ENCODE measurements at places on chromosomes 11 and 22.
A peak's percentile ranks its signal among the peaks of the same experiment; 100 is the strongest.

GRCh38 chr11:92941676-92942571 lies 27.5 kb upstream of the MTNR1B start:
- peaks cover 29% of the 10 kb centered on the region for H3K4me1 ChIP-seq
- no peaks in the 10 kb centered on the region for H3K36me3 ChIP-seq
- peak; percentile 5 for DNase-seq
- no peaks in the 10 kb centered on the region for H3K27me3 ChIP-seq

DNA sequence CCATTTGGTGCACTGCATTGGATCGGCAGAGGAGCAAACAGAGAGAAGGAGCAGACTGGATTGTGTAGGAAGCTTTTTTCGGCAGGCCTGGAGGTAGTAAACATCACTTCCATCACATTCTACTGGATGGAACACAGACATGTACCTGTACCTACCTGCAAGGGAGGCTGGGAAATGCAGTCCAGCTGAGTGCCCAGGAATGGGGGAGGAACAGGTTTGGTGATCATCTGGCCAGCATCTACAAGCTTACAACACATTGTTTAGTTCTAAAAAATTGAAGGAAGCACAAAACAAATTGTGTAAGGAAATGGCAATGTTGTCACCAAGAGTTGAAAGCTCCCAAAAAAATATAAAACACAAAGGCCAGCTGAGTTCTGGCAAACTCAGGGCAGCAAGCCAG lies 19.1 kb downstream of the SMIM38 start:
- no peaks in the 10 kb centered on the region for H3K27me3 ChIP-seq
- no peak overlapping the region for H3K4me3 ChIP-seq
- H3K27ac ChIP-seq: no peak overlapping the region
- H3K36me3 ChIP-seq: no peaks in the 10 kb centered on the region
- no peak for DNase-seq

GRCh38 chr11:45688472-45689033 lies 23.1 kb upstream of the CHST1 start:
- H3K36me3 ChIP-seq: no peaks in the 10 kb centered on the region
- H3K27me3 ChIP-seq: peaks cover 90% of the 10 kb centered on the region
- no peak for DNase-seq
- no peak overlapping the region for H3K27ac ChIP-seq
- no peaks in the 10 kb centered on the region for H3K4me1 ChIP-seq
- no peak overlapping the region for H3K4me3 ChIP-seq

DNA sequence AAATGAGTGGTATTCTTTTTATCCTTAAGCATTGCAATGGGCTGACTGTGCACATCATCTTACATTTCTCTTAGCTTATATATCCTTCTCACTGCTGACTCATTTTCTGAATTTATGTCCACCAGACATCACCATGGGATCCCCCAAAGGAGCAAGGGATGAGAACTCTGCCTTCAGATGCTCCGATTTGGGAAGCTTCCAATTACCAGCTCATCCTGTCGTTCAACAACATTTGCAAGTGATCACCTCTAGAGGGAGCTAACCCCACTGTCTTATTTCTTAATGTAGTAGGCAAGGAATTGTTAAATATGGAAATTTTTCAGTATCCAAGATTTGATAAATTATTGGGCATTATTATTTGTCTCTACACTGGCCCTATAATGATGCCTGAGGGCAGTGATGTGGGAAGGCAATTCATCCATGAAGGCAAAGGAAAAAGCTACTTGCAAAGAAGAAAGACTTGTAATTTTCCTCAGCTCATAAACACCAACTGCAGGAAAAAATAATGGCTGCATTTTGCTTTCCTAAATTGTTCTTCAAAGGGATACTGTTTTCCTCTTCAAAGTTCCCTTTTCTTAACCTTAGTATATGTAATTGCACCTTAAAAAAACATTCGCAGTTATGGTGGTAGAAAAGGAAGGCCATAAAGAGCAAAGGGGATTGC lies 102.4 kb upstream of the FSHB start:
- no peaks in the 10 kb centered on the region for H3K4me1 ChIP-seq
- DNase-seq: peak; percentile 4
- no peaks in the 10 kb centered on the region for H3K36me3 ChIP-seq
- no peaks in the 10 kb centered on the region for H3K27me3 ChIP-seq

DNA sequence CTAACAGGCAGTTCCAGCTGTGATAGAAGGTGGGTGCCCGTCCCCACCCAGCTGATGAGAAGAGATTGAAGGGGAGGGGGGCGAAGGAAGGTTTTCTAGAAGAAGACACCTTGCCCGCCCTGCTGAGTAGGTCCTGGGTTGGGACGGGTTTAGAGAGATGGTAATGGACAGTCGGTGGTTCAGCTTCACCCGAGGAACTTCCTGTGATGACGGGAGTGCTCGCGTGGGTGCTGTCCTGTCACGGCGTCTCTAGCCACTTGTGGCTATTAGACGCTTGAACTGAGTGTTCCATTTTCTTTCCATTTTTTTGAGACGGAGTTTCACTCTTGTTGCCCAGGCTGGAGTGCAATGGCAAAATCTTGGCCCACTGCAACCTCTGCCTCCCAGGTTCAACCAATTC lies 27.6 kb upstream of the MGAT3 start:
- H3K27ac ChIP-seq: no peak overlapping the region
- peaks cover 24% of the 10 kb centered on the region for H3K36me3 ChIP-seq
- DNase-seq: no peak
- H3K4me3 ChIP-seq: no peak overlapping the region
- no peaks in the 10 kb centered on the region for H3K4me1 ChIP-seq

GRCh38 chr22:48658246-48658645 lies 1169.4 kb downstream of the BRD1 start:
- no peaks in the 10 kb centered on the region for H3K36me3 ChIP-seq
- no peak overlapping the region for H3K27ac ChIP-seq
- no peak for DNase-seq
- H3K4me1 ChIP-seq: no peaks in the 10 kb centered on the region
- no peak overlapping the region for H3K4me3 ChIP-seq

- H3K27ac ChIP-seq: no peak overlapping the region
- peaks cover 4% of the 10 kb centered on the region for H3K36me3 ChIP-seq
- H3K4me1 ChIP-seq: peaks cover 18% of the 10 kb centered on the region
- H3K27me3 ChIP-seq: peaks cover 27% of the 10 kb centered on the region
These were observed 7.8 kb upstream of the CD248 start for GRCh38 chr11:66324664-66325063.

- peak overlapping the region; percentile 54 for H3K4me3 ChIP-seq
- H3K27me3 ChIP-seq: no peaks in the 10 kb centered on the region
- H3K4me1 ChIP-seq: peaks cover 13% of the 10 kb centered on the region
- peak; percentile 69 for DNase-seq
- H3K36me3 ChIP-seq: peaks cover 11% of the 10 kb centered on the region
- peak overlapping the region; percentile 96 for H3K27ac ChIP-seq
These were observed 67.7 kb downstream of the BCL2L13 start for GRCh38 chr22:17705951-17706900.

- no peak overlapping the region for H3K4me3 ChIP-seq
- H3K4me1 ChIP-seq: peaks cover 7% of the 10 kb centered on the region
- H3K27me3 ChIP-seq: peaks cover 1% of the 10 kb centered on the region
- no peak for DNase-seq
These were observed 6.2 kb upstream of the IL17REL start for GRCh38 chr22:50018608-50019285.

DNA sequence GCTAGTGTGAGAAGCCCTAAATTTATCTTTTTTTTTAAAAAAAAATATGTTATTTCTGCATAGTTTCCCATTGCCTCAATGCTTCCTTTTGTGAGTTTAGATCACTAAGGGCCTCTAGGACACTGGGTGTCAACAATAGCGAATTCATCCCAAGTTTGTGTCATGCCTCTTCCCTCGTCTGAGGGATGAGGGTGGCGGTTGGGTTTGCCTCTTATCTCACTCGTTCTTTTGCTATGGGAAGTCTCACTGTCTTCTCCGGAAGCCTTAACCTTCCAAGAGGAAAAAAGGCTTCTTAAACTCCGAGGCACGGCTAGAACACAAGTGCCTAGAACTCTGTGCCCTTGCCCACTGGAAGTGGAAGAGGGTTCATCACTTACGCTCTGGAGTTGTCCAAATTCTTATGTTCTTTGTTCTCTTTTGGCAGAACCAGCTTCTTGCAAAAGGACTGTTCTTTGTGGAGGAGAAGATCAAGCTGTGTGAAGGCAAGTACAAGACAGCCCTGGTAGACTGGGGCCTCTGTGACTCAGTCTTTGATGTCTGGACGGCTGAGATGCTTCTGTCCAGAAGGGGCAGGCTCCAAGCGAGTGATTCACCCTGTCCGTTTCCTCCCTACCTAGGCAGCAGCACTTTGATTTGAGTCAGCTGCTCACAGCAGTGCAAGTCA lies 78.5 kb downstream of the TRAF6 start:
- H3K4me1 ChIP-seq: no peaks in the 10 kb centered on the region
- H3K27ac ChIP-seq: no peak overlapping the region
- H3K27me3 ChIP-seq: peaks cover 50% of the 10 kb centered on the region
- no peak overlapping the region for H3K4me3 ChIP-seq
- no peaks in the 10 kb centered on the region for H3K36me3 ChIP-seq
- DNase-seq: peak; percentile 30

GRCh38 chr11:87263979-87264378 lies 226.2 kb downstream of the TMEM135 start:
- no peaks in the 10 kb centered on the region for H3K36me3 ChIP-seq
- no peaks in the 10 kb centered on the region for H3K27me3 ChIP-seq
- no peak overlapping the region for H3K4me3 ChIP-seq
- DNase-seq: no peak
- no peak overlapping the region for H3K27ac ChIP-seq

DNA sequence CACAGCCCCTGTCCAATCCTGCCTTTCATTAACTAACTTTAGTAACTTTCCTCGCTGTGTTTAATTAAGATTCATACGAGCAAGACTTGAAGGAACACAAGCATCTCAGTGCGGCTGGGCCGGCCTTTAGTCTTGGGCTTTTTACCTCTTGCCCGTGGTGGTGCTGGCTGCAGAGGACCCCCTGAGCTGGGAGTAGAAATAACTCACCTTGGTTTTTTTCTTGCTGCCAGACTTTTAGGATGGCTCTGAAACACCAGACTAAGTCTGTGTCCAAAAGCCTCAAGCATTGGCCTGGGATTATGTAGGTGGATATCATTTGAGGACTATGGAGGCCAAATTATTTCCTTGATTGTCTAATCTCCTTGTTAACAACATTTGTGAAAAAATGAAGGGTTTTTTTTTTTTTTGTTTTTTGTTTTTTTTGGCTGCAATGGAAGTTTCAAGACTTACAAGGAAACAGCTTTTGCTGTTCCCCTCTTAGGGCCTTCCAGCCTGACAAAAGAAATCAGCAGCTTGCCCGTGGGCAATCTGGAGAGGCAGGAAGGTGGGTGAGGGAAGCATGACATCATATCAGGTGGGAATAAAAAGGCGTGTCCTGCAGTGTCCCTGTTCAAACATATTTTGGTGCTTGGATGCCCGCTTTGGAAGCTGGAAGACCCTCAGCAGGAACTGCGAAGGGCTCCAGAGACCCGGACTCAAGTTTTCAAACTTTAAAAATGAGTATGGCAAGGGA lies 44.0 kb downstream of the SMIM38 start:
- no peaks in the 10 kb centered on the region for H3K4me1 ChIP-seq
- H3K36me3 ChIP-seq: no peaks in the 10 kb centered on the region
- no peak overlapping the region for H3K4me3 ChIP-seq
- H3K27ac ChIP-seq: no peak overlapping the region
- H3K27me3 ChIP-seq: peaks cover 30% of the 10 kb centered on the region

DNA sequence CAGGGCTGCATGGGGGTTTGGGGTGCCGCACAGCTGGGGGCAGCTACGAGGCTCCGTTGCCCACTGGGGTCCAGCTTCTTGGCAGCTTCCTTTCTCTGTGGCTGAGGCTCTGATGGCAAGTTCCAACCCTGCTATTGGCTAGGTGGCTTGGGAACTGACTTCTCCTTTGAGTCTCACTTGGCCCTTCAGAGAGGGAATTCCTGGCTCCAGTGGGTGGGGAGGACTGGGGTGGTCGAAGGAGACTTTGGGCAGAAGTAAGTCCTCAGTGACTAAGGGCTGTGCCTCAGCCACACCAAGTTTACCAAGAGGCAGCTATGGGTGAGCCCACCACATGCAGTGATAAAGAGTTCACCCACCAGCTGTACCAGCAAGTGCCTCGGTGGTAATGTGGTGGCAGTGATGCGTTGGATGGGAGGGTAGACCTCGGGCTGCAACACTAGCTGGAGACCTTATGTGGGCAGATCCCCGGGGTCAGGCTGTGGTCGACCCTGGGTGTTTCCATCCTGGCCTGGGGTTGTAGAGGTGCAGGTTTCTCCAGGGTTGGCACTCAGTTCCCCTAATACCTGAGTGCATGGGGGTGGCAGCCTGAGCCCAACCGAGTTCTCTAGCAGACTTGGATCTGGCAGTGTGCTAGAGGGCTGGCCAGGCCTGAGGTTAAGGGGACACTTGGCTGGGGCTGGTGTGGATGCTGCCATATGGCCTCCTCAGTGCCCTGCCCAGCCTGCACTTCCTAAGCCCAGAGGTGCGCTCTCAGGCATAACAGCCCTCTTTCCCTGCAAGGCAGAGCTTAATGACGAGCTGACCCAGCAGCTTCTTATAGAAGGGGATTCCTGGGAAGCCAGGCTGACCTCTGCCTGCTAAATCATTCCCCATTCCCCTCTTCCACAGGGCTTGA lies 197.0 kb upstream of the CADM1 start:
- H3K4me1 ChIP-seq: no peaks in the 10 kb centered on the region
- no peaks in the 10 kb centered on the region for H3K27me3 ChIP-seq

GRCh38 chr11:126175393-126175792 lies 36.1 kb downstream of the RPUSD4 start:
- H3K4me3 ChIP-seq: no peak overlapping the region
- no peaks in the 10 kb centered on the region for H3K27me3 ChIP-seq
- H3K27ac ChIP-seq: no peak overlapping the region
- no peaks in the 10 kb centered on the region for H3K36me3 ChIP-seq

GRCh38 chr11:122978299-122978620 lies 3.4 kb downstream of the BSX start:
- no peaks in the 10 kb centered on the region for H3K4me1 ChIP-seq
- H3K36me3 ChIP-seq: no peaks in the 10 kb centered on the region
- DNase-seq: no peak
- peaks cover 98% of the 10 kb centered on the region for H3K27me3 ChIP-seq
- no peak overlapping the region for H3K27ac ChIP-seq
- no peak overlapping the region for H3K4me3 ChIP-seq

DNA sequence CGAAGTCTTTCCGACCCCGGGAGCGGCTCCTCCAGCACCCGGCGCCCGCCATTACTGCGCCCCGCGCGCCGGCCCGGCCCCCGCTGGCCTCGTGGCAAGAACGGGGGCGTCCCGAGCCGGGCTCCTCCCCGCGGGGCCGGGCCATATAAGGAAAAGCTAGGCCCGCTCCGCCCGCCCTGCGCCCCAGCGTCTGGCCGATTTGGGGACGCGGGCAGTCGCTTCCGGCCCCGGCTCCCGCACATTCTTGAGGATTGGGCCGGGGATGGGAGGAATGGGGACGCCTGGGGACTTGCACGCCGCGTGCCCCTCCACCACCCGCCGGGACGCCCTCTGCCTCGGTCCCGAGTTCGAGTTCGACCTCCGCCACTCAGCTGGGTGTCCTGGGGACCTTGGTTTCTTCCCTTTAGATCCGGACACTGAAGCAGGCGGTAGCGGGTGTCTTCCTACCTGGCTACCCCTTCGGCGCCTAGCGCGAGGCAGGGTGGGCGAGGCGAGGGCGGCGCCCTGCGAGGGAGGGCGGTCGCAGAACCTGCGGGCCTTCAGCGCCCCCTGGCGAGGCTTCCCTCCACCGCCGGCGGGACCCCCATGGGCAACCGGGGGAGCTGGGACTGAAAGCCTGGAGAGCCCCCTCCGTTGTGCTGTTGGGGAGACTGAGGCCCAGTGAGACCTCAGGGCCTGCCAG lies 3.8 kb downstream of the SMTN start:
- H3K36me3 ChIP-seq: peaks cover 43% of the 10 kb centered on the region
- peak overlapping the region; percentile 60 for H3K4me3 ChIP-seq
- no peaks in the 10 kb centered on the region for H3K27me3 ChIP-seq

- H3K27ac ChIP-seq: no peak overlapping the region
- H3K4me1 ChIP-seq: peaks cover 12% of the 10 kb centered on the region
- H3K27me3 ChIP-seq: peaks cover 73% of the 10 kb centered on the region
These were observed 35.4 kb upstream of the BRSK2 start for GRCh38 chr11:1354125-1354938.

GRCh38 chr11:84560206-84560605 lies 1066.9 kb downstream of the DLG2 start:
- H3K4me3 ChIP-seq: no peak overlapping the region
- H3K36me3 ChIP-seq: no peaks in the 10 kb centered on the region
- DNase-seq: no peak
- no peak overlapping the region for H3K27ac ChIP-seq
- peaks cover 19% of the 10 kb centered on the region for H3K4me1 ChIP-seq
